Fibroblast of villous mesenchyme (primary cell): ENCODE measurements at places on chromosomes 4 and X. TPM values are rescaled to one million over a fixed set of nuclear protein-coding genes. Genes with fewer than 3 reads are reported as not detected.

Gene RAB33A
- total RNA-seq: 1.3 and 3.5 TPM in 2 replicates

Gene TMEM192
- total RNA-seq: 6.8 and 11.7 TPM in 2 replicates

Gene SPON2
- total RNA-seq: 197 and 601 TPM in 2 replicates

DNA sequence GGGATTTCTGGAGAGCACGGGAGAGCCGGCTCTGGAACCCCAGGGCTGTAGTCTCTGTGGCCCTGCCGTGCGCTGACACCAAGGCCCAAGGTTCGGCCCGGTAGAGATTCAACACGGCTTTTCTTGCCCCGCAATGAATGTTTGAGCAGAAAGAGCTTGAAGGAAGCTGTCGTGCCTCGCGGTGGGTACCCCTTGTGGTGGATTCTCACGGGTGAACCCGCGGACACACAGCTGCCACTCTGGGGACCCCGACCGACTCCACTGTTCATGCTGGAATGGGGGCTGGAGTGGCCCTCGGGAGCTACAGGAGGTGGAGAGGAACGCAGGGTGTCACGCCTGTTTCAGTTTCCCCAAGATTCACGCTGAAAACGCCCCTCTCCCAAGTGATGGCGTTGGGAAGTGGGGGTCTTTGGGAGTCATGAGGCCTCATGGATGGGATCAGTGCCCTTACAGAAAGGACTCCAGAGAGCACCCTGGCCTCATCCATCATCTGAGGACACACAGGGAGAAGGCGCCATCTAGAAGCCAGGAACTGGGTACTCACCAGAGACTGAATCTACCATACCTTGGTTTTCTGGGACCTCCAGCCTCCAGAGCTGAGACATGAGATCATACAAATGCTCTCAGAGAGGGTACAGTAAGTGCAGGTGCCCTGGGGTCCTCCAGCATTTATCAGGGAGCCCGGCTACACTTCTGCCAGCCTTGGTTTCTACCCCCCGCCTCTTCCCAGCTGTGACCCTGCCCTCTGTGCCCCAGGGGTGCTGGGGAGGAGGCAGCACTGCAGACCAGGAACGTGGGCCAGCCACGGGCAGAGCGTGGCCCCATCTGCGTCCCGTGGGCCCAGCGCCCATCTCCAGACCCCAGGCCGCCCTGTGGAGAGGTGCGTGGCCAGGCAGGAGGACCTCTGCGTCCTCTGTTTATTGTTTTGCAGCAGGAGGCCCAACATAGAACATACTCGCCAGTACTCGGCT lies 6.4 kb downstream of the SLC25A6 start:
- DNase-seq: no peak

DNA sequence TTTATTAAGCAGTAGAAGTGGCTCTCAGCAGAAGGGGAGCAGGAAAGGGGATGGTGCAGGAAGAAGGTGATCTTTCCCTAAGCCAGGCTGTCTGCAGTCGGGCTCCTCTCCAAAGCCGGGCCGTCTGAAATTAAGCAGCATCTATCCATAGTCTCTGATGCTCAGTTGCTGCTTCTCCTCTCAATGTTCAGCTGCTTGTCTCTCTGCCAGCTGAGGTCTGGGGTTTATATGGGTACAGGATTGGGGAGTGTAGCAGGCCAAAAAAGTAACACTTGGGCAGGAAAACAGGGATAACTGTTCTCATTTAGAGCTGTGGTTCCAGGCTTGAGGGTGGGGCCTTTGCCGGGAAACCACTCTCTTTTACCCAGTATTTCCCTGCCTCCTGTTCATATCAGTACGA lies 39.2 kb upstream of the CCKAR start:
- DNase-seq: no peak

GRCh38 chrX:70437011-70437410 lies 7.6 kb upstream of the DLG3 start:
- DNase-seq: no peak

DNA sequence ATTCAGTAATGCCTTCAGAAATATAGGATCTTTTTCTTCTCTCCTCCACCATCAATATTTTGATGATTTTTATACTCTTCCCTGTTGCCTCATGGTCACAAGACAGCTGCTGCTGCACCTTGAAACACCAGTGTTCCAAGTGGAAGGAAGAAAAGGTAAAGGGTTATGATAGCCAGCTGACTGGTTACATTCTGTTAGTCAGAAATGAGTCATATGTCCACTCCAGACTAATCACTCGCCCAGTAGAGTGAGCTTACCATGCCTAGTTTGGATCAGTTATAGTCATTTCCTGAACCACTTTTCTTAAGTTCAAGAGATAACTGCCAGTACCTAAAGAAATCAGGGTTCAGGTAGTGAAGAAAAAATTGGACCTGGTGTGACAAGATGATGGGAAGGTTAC lies 532.3 kb upstream of the SMIM31 start:
- DNase-seq: no peak

DNA sequence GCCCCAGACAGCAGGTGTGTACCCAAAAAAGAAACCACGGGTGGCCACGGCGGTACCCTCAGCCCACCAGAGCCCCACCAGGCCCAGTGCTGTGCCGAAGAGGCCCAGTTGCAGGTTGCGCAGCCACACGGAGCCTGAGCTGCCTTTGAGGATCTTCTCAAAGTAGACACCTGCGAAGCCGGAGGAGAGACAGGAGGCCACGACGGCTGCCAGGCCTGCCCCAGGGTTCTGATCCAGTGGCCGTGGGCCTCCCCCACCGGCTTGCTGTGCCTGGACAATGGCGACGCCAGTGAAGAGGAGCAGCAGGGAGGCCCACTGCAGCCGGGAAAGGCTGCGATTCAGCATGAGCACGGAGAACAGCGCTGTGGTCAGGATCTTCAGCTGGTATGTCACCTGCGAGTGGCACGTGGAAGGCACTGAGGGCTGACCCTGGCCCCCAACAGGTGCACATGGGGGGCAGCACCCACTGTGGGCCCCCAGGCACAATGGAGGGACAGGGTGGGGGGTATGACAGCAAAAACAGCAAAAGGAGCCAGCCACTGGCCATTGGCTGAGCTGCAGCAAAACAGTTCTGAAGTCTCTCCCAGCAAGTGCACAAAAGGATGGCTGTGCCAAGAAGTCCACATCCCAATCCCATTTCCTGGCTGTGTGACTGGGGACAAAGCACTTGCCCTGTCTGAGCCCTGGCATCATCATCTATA lies 6.2 kb downstream of the SLC35A2 start:
- DNase-seq: no peak

DNA sequence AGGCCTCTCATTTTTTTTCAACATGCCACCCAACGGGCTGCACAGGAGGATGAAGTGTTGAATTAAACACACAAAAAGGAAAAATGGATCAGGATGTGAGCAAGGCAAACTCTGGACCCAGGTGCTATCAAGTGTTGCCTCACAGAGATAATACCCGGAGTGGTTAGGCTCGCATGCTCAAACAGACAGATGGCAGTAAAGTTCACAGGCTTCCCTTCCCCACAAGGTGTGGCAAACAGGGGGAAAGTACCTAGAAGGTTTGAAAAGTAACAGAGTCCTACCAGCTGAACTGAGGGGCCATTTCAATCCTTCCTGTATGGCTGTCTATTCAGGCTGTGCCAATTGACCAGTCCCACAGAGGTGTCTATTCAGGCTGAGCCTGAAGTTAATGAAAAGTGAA lies 123.9 kb upstream of the GC start:
- DNase-seq: no peak
